NCI-H524 treated with DMSO at 0.1 percent for 48 hours (cell line): ENCODE measurements at places on chromosomes 1 and 21.

DNA sequence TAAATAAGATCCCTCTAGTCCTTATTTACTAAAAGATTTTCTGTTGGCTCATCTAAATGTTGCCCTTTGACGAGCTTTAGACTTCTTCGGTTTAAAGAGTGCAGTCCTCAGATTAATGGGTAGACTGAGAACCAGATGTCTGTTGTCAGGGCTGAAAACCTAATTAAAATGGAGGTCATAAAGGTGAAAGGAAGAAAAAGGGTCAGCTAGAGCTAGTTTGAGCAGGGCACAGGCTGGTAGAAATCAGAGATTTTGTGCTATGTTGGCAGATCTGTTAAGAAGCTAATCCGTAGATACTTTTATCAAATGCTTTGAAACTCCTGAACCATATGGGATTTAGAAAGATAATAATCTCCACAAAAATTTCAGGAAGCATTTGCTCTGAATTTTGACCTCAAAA, 959.0 kb downstream of the PLA2G4A start:
- no peak for DNase-seq

DNA sequence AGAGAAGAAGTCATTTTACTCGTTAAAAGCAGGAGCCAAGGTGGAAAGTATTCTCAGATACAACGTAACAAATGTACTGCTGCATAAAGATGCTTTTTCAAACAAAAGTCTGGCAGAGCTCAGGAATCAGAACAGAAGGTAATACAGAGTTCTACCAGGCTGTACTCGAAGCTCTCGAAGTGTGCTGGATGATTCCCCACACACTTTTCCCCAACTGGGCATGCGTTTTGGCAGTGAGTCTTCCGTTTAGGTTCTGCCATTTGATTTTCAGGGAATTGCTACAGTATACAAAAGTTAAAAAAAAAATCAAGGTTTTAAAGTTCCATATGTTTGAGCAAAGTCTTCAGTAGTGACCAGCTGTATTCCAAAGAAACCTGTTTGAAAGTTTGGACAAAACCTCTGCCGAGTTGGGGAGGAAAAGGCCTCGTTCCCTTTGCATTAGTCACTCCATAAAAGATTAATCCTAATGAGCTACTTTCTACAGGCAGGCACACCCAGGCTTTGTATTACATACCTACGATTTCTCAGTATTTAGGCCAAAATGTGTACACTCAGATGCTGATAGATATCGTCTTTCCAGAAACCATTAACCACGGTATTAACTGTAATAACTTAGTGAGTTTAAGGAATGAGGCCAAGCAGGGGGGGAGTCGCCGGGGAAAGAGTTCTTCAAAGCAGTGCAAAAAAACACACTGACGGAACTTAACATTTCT, 477.1 kb downstream of the LMO4 start:
- DNase-seq, result no peak

- DNase-seq, result no peak
Observed at GRCh38 chr1:11790880-11791715, 14.7 kb downstream of the MTHFR start.

DNA sequence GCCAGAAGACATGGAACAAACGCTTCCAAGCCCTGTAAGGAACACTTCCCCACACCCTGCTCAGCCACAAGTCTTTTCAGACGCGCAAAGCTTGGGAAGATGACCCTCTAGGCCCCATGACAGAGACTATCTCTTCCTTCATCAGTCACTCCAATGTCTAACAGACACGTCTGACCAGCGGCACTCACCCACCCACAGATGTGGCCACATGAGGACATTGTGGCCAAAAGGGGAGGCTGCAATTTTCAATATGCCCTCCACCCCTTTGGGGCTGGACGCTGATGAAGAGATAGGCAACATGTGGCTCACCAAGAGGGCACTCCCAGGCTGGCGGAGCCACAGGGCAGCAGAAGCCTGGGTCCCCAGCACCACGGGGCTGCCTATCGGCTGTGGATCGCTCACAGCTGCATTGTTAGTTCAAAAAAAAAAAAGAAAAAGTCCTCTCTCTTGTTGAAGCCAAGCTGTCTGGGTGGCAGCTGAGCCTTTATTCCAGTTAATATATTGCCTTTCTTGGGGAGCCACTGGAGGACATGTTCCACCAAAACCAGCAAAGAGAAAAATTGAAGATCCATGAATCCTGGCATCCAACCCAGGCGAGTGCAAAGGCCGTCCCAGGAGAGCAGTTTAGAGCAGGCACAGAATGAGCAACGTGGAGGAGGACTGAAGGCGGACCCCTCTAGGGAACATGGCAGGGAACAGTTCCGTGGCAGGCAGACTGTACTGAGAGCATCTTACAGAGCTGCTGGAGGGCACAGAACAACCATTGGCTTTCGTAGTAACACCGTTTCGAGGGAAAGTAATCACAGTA, 52.7 kb upstream of the GPR153 start:
- no peak for DNase-seq

- peak; percentile 46 for DNase-seq
Observed at GRCh38 chr1:21573971-21574465, 64.8 kb downstream of the ALPL start.

GRCh38 chr1:22212400-22213233, 69.7 kb upstream of the WNT4 start:
- DNase-seq, result peak; percentile 80

DNA sequence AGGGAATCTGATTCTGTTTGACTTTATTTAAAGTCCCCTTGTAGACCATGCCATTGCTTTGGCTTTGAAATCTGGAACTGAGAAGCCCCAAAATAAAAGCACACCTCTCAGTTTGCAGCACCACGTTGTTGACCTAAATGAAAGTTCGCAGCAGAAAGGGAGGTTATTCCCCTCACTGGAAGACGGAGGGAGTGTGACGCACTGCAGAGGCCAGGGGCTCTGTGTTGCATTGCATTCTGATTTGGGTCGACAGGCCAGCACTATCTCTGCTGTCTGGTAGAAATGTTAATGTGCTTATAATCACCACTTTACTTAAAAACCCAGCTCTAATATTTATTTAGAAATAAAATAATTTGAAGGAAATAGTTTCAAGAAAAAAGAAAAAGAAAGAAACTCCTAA, 675.2 kb upstream of the NR5A2 start:
- no peak for DNase-seq

DNA sequence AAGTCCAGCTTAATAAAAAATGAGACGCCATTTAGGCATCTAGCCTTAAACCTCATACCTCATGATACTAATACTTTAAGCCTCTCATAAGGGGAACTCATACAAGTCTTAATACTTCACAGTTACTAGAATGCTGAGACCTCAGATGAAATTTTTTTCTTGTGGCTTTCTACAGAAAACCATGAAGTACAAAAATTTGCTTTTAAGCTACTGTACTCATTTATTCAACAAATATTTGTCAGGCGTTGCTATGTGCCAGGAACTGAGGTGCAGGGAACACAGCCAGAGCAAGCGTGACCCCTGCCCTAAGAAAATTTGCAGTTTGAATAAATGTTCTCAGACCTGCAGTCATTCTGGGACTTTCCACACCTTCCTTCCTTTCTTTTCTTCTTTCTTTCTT, 150.6 kb downstream of the MRPL39 start:
- no peak for DNase-seq

DNA sequence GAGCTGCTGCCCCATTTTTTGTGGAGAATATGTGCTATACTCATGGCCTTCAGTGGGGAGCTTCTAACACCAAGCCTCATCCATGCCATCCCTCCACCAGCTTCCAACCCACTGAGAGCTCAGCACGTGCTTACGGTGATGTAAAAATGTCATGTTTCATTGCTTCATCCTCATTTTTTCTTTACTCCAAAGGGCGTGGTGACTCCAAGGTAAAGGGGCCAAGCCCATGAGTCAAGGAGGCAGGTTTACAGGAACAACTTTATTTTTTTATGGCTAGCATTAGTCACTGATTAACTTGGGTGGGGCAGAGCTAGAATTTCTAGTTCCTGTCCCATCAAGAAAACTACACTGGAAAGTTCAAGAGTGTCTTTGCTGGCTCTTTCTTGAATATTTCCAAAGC, at the start of gene C1orf226:
C1orf226 (plus strand) TSS at position 346 of the 400 bp plus-strand sequence. CDS start 174 bp downstream, outside the sequence.
- no peak for DNase-seq

- DNase-seq, result no peak
Observed at GRCh38 chr1:197444755-197445154, 176.7 kb downstream of the CRB1 start.

- DNase-seq, result no peak
Observed at GRCh38 chr1:60989749-60990713, 92.3 kb upstream of the NFIA start.

DNA sequence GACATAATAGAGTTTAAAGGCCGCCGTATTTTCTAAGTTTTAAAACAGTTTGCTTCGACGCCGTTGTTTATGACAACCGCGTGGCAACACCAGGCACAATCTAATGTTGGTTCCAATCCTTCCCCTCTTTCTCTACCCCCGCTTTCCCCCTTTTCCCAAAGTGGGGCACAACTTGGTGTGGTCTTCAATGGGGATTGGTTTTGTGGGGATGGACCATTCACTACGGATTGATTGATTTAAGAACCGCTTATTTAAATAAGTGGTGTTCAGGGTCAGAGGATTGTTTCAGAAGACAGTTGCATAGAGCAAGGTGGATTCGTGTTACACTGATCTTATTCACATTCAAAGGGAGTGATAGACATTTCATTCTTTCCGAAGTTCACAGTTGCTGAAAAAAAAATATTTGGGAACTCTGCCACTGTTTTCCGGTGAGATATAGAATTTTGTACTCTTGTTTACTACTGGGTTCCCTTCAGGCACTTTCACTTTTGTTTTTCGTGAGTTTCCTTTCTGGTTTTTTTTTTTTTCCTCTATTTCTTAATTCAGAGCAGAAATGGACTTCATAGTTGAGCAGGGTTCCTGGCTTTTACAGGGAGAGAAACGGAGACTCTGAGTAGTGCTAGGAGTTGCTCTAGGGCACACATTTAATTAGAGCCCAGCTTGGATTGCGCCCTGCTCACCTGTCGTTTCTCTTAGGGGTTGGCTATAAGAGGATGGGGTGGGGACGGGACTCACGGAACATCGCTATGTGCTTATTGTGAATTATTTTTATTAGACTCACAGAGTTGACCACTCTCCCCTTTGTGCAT, 79.6 kb upstream of the AK4 start:
- DNase-seq, result no peak

- peak; percentile 25 for DNase-seq
Observed at GRCh38 chr1:156406251-156406650, 37.2 kb downstream of the RHBG start.

GRCh38 chr21:34794686-34795085, 125.9 kb downstream of the CLIC6 start:
- DNase-seq, result no peak

- DNase-seq, result no peak
Observed at GRCh38 chr21:34885125-34885524, 164.0 kb downstream of the RUNX1 start.

- no peak for DNase-seq
Observed at GRCh38 chr1:173005196-173005864, 45.4 kb downstream of the TNFSF18 start.

DNA sequence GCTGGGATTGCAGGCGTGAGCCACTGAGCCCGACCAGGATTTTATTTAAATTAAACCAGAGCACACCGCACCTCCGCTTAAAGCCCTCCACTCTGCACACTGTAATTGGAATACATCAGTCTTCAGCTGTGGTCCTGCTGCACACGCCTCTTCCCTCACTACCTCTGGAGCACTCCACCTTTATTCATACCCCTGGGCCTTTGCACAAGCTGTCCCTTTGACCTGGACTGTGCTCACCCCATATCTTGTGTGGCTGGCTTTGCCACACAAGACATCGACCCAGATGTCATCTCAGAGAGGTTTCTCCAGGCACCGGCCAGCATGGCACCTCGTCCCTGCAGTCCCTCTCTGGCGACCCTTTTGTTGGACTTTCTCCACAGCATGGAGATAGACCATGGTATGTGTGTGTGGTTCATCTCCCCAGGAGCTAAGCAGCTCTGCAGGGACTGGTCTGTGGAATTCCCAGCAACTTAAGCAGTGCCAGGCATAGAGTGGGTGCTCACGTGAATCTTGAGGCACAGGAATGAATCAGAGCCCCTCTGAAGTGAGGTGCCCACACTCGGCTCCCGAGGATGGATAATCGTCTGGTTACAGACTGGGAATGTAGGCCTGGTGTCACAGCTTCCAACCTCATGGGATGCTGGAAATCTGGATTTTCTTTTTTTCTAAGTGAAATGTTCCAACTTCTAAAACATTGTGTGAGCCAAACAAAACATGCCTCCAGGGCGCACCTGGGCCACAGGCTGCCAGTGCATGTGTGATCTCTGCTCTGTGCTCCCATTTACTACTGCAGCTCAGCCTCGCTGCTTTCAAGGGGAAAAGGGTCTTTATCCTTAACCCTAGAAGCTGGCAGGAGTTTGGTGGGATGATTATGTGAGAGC, 61.9 kb downstream of the EVA1C start:
- DNase-seq, result no peak

DNA sequence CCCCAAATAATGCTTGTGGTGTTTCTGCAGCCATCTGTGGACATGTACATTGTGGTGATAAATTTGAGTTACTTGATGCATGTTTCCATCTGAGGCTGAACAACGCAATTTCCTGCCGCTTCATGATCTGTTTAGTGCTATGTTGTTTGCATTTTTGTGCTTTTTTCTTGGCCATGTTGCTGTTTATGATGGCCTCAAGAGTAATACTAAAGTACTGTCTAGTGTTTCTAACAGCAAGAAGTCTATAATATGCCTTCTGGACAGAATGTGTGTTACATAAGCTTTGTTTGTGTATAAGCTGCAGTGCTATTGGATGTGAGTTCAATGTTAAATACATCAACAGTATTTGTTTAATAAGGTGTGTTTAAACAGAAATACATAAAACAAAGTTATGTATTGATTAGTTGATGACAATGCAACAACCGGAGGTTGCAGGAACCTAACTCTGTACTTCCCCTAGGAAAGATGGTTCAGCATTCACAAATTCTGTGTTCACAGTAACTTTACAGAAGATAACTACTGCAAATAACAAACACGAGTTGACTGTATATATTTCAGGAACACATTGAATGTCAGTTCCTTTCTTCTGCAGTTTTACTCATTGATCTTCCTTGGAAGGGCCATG, 114.8 kb upstream of the USP24 start:
- DNase-seq, result no peak

- no peak for DNase-seq
Observed at GRCh38 chr1:205595435-205595834, 36.4 kb downstream of the ELK4 start.

DNA sequence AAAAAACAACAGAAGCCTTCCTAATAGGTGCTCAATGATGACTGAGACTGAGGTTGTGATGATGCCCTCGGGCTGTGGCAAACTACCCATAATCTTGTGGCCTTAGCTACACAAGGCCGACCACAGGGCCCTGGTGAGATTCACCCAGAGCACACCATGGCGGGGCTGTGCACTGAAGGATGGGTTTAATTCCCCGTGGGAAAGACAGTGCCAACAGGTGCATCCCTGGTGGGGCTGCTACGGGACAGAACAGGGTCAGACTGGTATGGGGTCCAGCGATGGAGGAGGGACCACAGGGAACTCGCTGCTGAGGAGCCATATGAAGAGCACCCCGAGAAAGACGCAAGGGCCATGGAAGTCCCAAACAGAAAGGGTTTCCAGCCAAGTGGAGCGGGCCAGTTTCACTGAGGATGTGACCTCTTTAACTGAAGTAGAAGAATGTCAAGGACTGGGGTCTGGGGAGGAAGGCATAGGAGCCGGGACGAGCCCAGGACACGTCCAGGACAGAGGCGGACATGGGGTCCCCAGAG, 21.3 kb downstream of the PRDM15 start:
- no peak for DNase-seq
